HFFc6 (cell line): ENCODE measurements at places on chromosomes 2 and 18.

DNA sequence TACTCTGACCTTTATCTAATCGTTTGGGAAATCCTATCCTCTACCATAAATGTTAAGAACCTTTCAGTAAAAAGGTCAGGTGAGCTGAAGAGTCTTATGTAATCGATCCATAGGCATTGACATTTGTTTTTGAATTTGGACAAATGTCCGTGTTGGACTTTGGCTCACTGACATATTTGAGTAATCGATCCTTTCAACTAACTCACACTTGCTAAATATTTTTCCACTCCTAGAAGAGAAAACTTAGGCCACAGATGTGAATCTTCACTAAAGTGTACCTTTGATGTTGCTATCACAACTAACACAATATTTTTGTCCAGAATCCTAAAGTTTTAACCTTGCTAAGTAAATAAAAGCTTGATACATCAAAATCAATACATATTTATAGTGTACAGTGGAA lies 89.5 kb downstream of the CCDC102B start:
- DNase-seq: no peak

DNA sequence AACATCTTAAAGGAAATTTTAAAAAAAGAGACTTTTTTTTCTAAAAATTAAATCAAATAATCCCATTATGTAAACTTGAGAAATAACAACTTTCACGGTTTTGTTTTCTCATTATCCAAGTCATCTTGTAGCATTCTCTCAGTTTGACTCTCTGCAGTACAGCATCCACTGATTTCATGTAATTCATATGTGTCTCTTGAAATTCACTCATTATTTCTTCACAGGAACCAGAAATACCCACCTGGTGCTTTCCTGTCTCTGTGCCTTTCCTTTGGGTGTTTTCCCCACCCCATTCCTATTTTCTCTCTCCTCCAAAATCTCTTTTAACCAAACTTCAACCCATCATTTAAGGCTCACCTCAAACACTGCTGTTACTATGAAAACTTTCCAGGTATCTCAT lies 116.1 kb upstream of the STK17B start:
- no peak for DNase-seq

DNA sequence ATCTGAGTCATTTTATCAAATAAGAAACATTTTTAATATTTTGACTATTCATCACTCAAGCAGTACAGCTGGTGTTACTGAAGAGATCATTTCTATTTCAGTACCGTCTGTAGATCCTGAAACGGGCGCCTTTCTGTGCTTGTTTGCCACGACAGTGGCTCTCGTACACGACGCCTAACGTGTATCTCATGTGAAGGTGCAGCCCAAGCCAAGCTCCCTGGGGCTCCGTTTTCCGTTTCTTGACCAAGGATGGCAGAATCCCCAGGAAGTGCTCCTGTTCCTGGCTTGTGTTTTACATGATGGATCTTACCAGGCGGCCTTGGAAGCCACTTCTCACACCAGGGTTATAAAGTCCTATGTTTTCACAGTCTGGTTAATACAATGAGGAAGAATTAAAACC lies 320.6 kb downstream of the GBX2 start:
- no peak for DNase-seq

GRCh38 chr2:88450186-88450585 lies 2.3 kb downstream of the FOXI3 start:
- DNase-seq: no peak

- DNase-seq: peak; percentile 51
Observed at GRCh38 chr18:80143881-80144280, 34.8 kb downstream of the ADNP2 start.

- DNase-seq: no peak
Observed at GRCh38 chr2:50181212-50181611, 850.7 kb downstream of the NRXN1 start.

- no peak for DNase-seq
Observed at GRCh38 chr2:236163471-236164200, 4.5 kb downstream of the GBX2 start.

DNA sequence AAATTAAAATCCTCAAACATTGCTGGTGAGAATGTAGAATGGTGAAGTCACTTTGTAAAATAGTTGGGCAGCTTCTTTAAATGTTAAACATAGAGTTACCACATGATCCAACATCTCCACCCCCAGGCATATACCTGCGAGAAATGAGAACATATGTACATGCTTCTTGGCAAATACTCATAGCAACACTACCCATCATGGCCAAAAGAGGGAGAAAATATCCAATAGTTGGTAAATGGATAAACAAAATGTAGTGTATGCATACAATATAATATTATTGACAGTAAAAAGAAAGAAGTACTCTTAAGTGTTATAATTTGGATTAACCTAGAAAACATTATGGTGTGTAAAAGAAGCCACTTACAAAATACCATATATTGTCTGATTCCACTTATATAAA lies 185.9 kb downstream of the CDH7 start:
- no peak for DNase-seq

DNA sequence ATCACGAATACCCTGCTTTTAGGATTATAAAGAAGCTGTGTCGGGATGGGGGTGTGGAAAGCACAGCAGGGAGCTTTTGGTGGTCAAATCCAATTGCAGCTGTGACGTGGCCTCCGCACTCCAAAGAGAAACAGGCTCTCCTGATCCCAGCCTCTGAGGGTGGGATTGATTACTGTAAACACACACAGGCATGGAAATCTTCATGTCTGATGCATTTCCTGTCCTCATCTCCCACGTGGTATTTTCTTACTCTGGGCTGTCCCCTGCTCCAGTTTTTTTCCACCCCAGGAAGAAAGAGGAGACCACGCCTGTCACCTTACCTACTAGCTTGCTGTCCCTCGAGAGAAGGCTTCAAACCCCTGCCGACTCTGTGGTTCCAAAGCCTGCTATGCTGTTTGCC lies 22.7 kb downstream of the RNF152 start:
- peak; percentile 11 for DNase-seq

GRCh38 chr2:212299333-212299732 lies 239.3 kb downstream of the ERBB4 start:
- no peak for DNase-seq

DNA sequence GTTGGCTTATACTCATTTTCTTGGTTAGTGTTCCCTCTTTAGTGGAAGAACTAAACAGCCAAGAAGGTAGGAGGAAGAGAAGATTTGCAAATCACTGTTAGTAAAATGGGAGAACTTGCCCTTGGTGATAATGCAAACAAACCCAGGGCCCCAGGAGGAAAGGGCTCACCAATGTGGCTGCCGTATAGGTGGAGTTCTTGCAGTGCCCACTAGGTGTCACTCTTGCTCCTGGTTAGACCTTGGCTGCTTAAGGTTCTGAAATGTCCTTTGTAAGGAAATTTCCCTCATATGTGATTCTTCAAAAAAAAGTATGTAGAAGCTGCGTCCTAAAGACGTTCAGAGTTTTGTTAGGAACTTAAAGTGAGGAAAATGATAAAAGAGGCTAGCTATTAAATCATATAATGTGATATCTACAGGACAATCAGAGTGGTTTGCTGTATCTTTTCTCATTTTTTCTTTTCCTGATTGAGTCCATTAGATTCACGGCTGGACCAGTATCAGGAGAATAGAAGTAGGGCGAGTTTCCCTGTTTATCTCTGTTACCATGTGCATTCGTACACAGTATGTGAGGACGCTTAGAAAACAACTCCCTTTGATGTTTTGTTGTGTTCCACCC lies 48.6 kb downstream of the RPIA start:
- DNase-seq: peak; percentile 61

- DNase-seq: no peak
Observed at GRCh38 chr2:101782427-101782792, 84.9 kb downstream of the MAP4K4 start.

DNA sequence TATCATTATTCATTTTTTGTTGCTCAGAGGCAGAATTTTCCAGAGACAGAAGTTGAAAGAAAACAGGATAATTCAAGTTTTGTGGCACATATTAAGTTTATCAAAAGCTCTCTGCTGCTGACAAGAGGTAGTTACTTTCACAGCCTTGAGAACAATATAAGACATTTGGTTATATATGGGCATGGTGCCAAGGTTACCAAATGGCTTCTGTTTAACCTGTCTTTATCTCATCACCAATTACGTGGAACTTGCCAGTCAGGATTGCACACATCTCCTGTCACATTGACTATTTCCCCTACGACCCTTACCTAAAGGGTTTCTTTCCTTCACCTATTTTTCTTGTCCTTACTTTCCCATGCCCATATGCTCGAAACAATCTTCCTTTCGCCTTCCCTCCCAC lies 35.9 kb downstream of the KLF7 start:
- no peak for DNase-seq

DNA sequence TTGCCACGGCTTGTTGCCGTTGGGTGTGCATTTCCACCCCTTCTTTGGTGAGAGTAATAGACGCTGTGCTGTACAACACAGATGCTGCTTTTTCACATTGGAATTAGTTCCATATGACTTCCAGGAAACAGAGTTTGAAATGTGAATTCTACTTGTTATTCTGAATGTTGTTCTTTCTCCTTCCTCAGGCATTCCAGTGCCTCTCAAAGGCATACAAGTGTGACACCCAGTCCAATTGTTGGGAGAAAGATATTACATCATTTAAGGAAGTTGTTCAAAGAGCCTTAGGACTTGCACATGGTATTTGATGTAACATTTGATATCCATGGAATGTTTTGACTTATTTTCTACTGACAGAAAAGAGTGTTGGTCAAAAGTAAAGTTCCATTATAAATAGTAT lies 134.4 kb upstream of the LTBP1 start:
- DNase-seq: peak; percentile 13

DNA sequence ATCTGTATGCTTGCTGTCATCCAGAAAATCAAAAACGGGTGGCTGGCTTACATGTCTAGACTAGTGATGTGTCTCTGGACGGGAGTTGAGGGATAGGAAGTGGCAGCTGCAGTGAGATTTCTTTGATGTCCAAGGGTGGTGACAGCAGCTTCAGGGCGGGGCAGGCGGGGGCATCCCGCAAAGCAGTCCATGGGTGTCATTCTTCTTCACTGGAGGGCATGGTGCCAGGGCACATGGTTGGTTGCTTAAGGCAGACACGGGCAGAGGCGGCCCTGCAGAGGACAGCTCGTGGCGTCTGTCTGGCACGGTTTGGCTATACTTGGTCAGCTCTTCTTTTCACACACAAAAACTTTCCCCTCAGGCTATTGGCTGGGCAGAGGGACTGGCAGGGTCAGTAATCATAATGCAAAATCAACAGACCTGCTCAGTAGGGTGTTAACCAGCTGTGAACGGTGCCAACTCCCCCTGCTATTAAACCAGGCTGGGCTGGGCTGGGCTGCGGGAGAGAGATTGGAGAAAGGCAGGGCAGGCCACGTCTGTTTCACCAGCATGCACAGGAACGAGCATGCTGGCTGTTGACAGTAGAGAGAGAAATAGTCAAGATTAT lies 63.7 kb downstream of the COL4A3 start:
- DNase-seq: no peak

DNA sequence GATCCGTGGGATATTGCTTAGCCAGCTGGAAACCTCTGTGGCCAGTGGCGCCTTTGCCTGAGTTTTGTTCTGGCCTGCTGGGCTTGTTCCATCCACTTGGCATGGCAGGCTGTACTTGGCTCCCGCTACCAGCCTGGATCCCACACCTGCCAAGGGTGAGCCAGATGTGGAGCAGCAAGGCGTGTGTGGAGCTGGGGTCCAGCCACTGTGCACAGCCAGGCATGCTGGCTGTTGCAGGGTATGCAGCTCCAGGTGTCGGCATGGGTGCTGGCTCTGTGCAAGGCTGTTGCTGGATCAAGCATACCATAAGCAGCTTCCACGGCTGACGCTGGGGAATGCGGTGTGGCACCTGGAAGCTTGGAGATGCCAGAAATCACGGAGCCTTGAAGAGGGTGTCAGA lies 34.5 kb downstream of the PTPN4 start:
- no peak for DNase-seq

DNA sequence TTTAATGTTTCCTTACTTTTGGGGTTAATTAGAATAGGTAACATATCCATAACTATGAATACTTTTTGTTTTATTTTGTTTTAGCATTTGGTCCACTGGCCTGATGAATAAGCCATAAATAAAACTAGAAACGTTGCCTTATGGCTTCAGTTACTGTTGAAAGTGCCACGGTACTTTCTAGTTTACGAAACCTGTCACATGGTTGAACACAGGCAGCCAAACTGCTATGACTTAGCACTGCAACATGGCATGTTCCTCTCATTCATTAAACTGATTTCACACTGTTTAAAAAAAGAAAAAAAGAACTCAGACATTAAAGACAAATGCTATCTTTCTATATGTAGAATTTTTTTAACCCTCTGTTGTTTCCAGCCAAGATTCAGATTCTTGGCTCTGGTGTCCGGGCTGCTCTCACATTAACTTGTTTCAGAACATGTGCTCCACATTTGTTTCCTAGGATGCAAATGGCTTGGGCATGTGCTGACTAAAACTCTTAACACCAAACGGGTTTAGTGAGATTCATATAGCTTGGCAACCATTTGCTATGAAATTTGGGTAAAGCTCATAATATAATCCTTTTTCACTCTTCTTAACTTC lies 323.9 kb upstream of the RND3 start:
- DNase-seq: no peak

DNA sequence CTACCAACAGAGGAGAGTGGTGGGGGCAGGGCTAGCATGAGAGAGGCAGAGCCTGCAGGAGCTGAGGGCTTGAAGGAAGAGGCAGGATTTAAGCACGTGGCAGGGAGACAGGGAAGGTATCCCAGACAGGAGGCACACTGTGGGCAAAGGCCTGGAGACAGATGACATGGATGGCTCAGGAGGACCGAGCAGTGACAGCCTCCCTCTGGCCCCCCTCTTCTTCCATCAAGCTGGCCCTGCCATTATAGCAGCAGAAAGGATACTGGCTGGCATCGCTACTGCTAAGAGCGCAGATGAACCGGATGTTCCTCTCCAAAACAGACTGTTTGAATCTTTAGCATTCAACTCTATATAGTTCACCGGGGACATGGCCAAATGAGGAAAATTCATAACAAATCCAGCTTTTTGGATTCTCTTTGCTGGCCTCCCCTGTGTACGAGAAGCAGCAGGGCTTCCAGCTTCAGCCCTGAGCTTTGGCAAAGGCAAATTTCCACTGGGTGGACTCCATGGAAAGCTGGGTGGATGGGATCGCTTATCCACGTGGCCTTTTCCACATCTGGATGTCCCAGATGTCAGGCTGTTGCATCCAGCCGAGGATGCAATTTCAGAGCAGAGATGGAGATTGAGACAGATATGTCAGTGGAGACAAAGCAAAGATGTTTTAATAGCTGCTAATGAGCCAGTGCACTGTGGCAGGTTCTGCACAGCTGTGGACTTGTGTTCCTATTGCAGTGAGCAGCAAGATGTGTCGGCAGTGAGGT lies 36.2 kb downstream of the CAPN13 start:
- DNase-seq: no peak

DNA sequence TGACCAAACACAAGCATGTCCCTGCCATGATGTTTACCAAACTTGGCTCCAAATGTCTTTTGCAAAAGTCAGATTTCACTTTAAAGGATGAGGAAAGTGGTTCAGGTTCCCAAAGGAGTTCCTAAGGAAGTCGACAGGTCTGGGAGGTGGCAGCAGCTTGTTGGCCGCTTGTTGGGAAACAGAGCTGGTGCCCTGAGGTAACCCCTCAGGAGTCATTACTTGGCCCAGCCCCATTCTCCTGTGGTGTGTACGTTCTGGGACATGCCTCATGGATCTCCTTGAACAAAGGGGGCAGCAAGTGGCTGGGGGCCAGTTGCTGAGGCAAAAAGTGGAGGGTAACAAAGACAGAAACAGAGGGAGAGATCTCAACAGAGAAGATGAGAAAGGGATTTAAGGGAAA lies 10.9 kb downstream of the TMBIM1 start:
- no peak for DNase-seq

GRCh38 chr2:28435814-28436351 lies 43.2 kb downstream of the FOSL2 start:
- no peak for DNase-seq

- DNase-seq: no peak
Observed at GRCh38 chr18:13221869-13222855, 3.6 kb downstream of the LDLRAD4 start.
